ENCODE measurements at places on chromosomes 1 and 21.
A peak's percentile ranks its signal among the peaks of the same experiment; 100 is the strongest.

DNA sequence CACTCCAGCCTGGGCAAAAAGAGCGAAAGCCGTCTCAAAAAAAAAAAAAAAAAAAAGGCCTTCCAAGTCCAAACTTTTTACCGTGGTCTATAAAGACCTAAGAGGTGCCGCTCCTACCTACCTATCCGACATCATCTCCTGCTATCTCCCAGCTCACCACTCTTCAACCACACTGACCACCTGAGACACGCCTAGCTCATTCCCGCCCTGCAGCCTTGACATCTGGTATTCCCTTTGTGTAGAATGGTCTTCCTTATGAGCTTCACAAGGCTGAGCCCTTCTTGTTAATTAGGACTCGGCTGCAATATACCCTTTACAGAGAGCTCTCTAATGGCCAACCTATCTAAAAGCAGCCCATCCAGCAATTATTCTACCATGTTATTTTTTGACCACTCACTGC is 680 bp downstream of the MAGOH start:
- DNase-seq, result no peak

DNA sequence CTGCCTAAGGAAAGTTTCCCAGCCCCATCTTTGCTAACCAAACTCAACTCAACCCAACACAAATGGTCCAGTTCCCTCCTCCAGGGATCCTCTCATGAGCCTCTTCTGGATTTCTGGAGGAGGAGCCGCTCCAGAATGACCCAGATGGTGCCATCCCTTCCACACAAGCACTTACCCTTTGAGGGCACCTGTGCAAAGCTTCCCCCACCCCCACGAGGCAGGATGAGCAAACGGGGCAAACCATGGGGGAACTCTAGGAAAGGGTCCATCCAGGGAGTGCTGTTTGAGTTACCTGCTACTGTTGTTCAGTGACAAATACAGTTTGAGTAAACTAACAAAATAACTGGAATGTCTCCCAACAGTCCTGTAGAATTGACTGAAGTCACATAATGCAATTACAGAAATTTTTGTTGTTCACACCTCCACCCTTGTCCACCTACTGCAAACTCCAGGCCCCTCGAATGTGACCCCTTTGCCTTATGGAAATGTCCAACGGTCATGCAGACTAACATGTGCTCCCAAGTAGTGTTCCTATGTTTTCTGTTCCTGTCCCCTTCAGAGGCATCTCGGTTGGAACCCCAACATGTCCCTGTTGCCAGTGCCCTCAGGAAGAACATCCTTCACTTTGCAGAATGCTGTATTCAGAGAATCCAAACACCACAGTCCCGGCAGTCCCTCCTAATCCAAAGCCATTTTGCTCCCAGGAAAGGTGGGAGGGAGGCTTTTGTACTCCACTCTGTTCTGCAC is 160.1 kb downstream of the RRAGC start:
- no peak for DNase-seq

- DNase-seq, result no peak
Measured at GRCh38 chr1:157487504-157487903, 64.8 kb downstream of the FCRL5 start.

GRCh38 chr21:36423771-36424433 is 38.7 kb downstream of the CHAF1B start:
- DNase-seq, result no peak

DNA sequence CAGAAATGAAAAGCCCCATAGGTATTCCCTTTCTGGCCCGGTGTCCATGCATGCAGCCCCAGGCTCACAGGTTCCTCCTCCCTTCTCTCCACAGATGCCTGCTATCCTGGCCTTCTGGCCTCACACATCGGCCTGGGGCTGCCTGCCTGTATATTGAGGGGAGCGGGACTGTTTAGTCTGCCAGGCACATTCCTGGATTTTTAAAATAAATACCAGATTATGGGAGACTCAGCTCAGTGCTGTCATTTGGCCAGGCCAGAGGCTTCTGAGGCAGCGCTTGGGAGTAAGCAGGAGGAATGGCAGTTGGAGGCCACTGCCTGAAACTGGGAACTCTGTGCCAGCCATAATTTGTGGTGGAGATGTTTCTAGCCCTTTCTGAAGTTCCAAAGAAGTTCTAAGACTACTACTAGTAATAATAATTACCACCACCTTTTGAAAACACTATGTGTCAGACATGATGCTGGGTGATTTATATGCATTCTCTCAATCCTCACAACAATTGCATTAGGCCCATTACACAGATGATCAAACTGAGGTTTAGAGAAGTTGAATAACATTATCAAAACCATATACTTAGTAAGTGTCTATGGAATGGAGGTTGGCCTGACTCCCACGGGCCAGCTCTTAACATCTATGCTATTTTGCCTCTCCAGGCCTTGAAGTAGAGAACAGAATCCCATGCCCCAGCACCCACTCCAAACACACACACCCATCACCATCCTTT is 107.6 kb downstream of the PLXNA2 start:
- peak; percentile 28 for DNase-seq

GRCh38 chr1:13935336-13935735 is 235.3 kb downstream of the PRDM2 start:
- DNase-seq, result no peak

GRCh38 chr1:240515505-240515904 is 96.5 kb downstream of the GREM2 start:
- DNase-seq, result peak; percentile 80

- no peak for DNase-seq
Measured at GRCh38 chr1:101914473-101915242, 82.1 kb downstream of the OLFM3 start.

DNA sequence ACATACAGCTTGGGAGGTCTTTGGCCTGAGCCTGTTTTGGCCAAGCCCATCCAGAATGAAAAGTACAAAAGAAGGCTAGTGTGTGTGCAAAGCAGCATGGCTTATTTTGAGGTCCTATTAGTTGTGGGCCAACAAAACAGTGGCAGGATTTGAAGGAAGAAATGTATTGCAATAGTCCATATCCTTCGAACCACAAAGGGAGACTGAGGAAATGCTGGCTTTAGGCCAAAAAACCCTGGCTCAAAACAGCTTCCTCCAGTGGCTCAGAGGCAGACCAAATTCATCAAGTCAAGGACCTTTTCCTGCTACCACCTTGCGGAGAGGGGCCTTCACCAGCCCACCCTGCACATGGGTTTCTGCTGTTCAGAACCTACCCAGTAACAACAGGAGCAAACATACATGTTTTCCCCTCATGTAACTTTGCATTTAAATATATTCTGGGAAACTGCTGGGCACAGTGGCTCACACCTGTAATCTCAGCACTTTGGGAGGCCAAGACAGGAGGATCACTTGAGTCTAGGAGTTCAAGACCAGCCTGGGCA is 43.3 kb downstream of the VPS26C start:
- DNase-seq, result no peak

DNA sequence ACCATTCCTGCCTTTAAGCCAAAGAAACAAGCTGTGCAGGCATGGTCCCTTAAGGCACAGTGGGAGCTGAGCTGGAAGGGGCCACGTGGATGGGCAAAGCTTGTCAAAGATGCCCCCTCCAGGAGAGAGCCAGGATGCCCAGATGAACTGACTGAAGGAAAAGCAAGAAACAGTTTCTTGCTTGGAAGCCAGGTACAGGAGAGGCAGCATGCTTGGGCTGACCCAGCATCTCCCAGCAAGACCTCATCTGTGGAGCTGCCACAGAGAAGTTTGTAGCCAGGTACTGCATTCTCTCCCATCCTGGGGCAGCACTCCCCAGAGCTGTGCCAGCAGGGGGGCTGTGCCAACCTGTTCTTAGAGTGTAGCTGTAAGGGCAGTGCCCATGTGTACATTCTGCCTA is 1.3 kb upstream of the SLC50A1 start:
- no peak for DNase-seq

DNA sequence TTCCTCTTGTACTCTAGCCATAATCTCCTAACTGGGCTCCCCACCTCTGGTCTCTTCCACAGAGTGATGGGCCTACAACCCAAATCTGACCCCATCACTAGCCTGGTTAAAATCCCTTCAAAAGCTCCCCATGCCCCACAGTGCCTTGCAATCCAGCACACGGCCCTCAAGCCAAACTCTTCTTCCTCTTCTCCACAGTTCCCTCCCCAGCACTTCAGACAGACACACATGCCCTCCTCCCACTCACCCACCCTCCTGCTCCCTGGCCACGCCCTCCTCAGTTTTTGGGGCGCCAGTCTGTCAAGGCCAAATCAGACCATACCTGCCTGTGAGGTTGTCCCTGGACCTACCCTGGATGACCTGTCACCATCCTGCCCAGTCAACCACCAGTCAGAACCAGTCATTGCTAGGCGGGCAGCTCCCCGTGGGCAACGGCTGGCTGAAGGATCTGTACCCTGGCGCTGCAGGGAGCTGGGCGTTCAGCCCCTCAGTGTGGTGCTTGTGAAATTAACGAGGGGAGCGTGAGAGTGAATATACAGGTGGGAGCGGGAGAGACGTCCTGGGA is 753 bp downstream of the C1orf210 start:
- no peak for DNase-seq

- no peak for DNase-seq
Measured at GRCh38 chr1:73910062-73910461, 287.9 kb downstream of the LRRIQ3 start.

DNA sequence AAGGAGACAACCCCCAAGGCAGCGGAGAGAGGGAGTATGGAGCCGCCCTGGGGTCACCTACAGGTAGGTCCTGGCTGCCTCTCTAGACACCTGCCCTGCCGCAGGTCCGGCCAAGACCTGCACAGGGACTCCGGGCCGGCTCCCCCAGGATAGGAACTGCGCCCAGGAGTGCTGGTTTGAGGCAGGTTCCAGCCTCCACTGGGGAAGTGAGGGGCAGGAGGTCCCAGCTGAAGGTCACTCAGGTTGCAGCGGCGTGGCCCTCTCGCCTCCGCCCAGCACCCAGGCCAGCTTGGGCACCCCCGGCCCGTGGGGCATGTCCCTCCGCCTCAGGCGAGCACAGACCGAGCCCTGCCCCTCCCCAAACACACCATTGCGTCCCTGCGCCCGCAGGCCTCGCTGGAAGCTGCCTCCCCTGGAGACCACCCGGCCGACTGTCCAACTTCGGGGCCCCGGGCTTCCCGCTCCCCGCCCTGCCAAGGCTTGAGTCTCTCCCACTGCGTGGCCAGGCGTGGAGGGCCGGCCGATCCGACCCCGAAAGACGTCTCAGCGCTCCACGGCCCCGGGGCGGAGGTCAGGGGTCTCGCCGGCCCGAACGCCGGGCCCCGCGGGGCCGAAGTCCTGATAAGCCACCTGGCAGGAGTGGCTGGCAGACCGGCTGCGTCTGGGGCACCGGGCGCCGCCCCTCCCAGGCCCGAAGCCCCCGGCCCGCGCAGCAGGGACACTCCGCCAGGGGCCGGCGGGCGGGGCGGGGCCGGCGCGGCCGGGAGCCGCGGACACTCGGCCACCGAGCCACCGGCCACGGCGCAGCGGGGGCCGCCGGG is 1.4 kb upstream of the SKI start:
- no peak for DNase-seq

GRCh38 chr1:202123336-202123813 is 658 bp downstream of the GPR37L1 start:
- no peak for DNase-seq

- peak; percentile 58 for DNase-seq
Measured at GRCh38 chr21:46498335-46499050, 39.8 kb downstream of the DIP2A start.

GRCh38 chr21:42164064-42164789 is 54.7 kb upstream of the ABCG1 start:
- DNase-seq, result peak; percentile 9

DNA sequence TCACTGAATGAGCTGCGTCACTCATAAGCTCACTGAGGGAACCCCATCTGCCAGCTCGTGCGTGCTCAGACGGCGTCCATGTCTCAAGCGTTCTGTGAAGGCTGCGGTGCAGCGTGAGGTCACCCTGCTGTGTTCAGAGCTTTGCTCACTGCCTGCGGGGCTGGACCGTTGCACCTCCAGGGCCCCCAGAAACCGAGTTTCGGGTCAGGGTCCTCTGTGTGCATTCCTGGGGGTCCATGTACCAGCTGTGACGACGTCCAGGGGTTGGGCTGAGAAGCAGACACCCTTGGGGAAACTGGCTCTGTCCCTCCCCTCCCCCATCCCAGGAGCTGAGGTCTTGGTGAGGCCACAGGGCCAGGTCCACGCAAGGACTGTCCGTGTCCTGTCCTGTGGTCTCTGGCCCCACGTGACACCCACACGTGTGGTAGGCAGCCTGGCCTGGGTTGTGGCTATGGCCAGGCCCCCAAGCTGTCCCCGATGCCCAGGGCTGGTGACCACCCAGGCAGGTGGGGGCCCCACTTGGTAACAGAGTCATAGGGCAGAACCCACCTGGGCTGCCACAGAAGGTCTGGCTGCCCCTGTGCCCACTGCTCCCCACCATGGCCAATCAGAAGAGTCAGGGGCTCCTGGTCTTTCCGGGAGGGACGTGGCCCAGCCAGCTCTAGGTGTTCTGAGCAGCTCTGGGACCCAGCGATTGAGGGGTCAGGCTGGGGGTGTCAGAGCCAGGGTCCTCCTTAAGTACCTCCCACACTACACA is 24.4 kb downstream of the FTCD start:
- DNase-seq, result no peak

- peak; percentile 74 for DNase-seq
Measured at GRCh38 chr21:41366522-41367151, 4.8 kb downstream of the MX2 start.

DNA sequence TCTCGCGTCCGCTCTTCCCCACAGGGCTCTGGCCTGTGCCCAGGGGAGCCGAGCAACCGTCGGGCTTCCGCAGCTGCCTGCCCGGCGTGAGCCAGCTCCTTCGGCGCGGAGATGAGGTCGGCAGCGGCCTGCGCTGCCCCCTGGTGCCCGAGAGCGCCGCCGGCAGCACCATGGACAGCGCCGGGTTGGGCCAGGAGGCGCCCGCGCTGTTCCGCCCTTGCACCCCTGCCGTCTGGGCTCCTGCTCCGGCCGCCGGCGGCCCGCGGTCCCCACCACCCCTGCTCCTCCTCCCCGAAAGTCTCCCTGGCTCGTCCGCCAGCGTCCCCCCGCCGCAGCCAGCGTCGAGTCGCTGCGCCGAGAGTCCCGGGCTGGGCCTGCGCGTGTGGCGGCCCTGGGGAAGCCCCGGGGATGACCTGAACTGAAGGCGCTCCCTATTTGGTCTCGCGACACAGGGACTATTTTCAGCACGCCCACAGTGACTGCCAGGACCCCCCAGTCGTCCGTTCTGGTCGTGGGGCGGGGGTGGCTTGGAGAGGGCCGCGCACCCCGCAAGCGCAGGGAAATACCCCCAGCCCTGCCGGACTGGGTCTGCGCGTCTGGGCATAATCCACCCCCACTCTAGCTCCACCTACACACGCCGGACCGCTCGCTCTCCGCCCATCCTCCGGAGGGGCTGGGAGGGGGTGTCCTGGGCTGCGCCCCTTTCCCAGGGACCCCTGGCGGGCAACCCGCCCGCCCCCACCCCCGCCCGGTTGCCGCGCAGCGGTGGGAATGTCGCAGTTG is 1.3 kb downstream of the HES3 start:
- DNase-seq, result peak; percentile 78
